Cardiac muscle cell (in vitro differentiated cells and primary cell): ENCODE measurements at places on chromosomes 2 and 18. TPM values are rescaled to one million over a fixed set of nuclear protein-coding genes. Genes with fewer than 3 reads are reported as not detected.
A peak's percentile ranks its signal among the peaks of the same experiment; 100 is the strongest.

KCNIP3 gene
- 3.6 and 5.2 TPM in 2 replicates for total RNA-seq

GRCh38 chr18:34031810-34032209, 192.9 kb downstream of the NOL4 start:
- H3K36me3 ChIP-seq = no peaks in the 10 kb centered on the region
- no peaks in the 10 kb centered on the region for H3K27me3 ChIP-seq
- no peak overlapping the region for H3K27ac ChIP-seq
- H3K4me3 ChIP-seq = no peak overlapping the region

- peak overlapping the region; percentile 80 for H3K27ac ChIP-seq
- no peak overlapping the region for H3K4me3 ChIP-seq
- peak; percentile 87 for DNase-seq
- H3K36me3 ChIP-seq = peaks cover 74% of the 10 kb centered on the region
- H3K27me3 ChIP-seq = no peaks in the 10 kb centered on the region
- peaks cover 68% of the 10 kb centered on the region for H3K4me1 ChIP-seq
Observed at GRCh38 chr2:105376789-105377240, 22.0 kb downstream of the FHL2 start.

HOXD1 gene
- not detected in 2 replicates for total RNA-seq

DNA sequence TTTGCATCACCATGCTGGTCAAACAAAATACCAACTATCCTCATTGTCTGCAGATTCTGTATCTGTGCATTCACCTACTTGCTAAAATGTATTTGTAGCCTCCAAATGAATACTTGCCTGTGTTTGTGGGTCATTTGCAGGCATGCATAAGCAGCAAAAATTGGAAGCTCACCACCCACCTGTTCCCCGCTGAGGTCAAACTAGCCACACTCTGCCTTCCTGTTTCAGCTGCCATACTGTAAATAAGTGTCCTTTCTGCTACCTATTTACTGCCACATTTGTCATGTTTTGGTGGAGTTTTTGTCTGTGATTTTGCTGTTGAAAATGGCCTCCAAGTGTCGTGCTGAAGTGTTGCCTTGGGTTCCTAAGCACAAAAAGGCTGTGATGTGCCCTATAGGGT, 50.0 kb upstream of the ACMSD start:
- H3K27ac ChIP-seq = no peak overlapping the region
- DNase-seq = no peak
- no peaks in the 10 kb centered on the region for H3K27me3 ChIP-seq
- no peak overlapping the region for H3K4me3 ChIP-seq
- H3K36me3 ChIP-seq = no peaks in the 10 kb centered on the region

DNA sequence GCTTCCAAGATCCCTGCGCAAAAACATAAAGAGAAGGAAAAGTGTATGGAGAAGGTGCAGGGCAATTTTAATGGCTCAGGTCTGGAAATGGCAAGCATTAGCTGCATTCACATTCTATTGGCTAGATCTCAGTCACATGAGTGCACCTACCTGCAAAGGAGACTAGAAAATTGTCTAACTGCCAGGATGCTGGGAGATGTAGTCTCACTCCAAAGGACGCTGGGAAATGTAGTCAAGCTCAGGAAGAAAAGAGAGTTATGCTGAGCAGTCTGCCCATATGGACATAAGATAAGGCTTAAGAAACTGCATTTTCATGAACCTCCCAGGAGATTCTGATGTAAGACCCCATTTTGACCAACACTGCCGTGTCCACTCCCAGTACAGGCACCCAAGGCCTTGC, 9.5 kb upstream of the KLHL29 start:
- no peak overlapping the region for H3K27ac ChIP-seq
- no peaks in the 10 kb centered on the region for H3K4me1 ChIP-seq
- no peak overlapping the region for H3K4me3 ChIP-seq
- DNase-seq = peak; percentile 51
- no peaks in the 10 kb centered on the region for H3K36me3 ChIP-seq
